ENCODE measurements at places on chromosomes 7 and 10.

GRCh38 chr10:96450529-96451207, 63.1 kb downstream of the TLL2 start:
- DNase-seq, result no peak

GRCh38 chr10:59700709-59701108, 8.9 kb downstream of the SLC16A9 start:
- DNase-seq, result no peak

DNA sequence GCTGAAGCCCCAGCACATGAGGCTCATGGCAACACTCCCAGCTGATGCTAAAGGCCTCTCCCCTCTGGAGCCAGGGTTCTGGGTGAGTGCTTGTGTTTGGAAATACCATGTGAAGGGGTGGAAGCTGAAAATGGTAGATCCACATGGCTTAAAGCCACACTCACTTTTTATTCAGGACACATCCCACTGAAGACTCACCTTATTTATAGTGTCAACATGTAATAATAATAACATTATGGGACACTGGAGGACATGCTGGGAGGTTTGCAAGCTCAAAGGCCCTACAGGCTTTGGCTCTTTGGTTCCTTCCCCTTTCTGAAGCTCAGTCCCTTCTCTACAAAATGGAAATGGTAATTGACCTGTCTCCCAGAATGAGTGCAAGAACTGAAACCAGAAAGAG, 318.0 kb downstream of the GRID1 start:
- no peak for DNase-seq

DNA sequence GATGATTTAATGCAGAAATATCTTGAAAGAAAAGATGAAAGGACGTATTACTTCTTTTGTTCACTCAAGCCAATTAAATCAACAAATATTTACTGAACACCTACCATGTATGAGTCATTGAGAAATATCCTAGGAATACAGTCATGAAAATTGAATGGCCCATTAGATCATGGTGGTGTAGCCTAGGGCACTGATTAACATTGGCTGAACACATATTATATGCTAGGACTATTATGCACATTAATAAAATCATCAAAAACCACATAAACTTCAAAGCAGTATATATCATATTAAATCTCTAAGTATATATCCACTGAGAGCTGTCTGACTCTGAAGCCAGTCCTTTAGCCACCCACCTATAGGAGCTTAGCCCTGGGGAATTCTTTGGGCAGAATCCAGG, 41.8 kb downstream of the FAM204A start:
- DNase-seq, result no peak

GRCh38 chr7:86929293-86930109, 130.0 kb downstream of the ELAPOR2 start:
- no peak for DNase-seq

DNA sequence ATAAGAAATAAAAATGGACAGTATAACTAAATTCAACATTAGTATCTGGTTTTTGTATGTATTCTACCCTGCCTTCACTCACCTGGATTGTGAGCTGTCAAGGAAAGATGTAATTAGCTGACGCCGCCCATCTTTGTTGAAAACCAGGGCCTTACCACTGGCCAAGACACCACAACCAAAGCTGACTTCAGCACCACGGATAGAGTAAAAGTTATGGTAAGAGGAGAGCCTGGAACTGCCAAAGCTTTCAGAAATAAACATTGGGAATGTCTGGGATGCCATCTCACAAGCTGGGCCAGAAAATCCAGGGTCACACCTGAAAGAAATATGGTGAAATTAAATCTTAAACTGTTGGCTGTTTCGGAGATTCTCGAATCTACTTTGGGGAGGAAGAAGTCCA, 190.1 kb upstream of the SLC26A5 start:
- no peak for DNase-seq

GRCh38 chr7:21782996-21783395, 162.7 kb downstream of the CDCA7L start:
- no peak for DNase-seq

DNA sequence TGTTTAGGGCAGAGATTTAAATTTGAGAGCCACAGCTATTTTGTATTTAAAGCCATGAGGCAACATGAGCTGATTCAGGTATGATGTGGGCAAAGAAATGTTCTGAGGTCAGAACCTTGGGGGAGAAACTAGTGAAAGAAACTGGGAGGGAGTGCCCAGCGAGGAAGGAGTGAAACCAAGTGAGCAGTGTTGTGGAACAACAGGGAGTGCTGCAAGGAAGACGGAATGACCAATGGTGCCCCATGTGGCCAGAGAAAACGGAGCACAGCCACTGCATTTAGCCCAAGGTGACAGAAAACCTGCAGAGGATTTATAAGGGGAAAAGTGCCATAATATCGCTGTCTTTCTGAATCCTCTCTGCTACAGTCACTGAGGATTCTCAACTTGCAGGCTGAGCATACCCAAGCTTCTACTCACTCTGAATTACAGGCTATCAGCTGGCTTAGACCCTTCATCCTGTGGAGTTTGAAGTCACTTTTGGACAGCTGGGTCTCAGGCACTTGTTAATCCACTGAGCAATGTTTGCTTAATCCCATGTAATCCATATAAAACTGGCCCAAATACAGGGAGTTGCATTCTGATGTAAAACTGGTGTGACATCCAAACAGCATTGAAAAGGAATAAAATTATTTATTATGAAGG, 777.3 kb downstream of the CCSER2 start:
- DNase-seq, result no peak

DNA sequence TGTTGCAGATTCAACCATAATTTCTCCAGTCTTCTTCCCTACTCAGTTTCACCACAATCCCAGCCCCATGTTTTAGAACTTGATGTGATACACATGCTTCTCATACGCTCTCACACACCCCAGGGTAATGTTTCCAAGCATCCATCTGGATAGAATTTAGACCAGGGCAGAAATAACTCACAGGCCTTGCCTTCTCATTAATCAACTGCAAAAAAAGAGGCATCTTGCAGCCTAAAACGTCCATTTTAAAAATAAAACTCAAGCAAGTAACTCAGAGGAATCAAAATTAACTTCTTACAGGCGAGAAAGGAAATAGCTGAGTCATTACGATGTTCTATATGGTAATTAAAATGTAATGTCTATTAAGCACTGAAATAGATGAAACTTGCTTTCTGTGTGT, 127.2 kb upstream of the RSU1 start:
- DNase-seq, result no peak

DNA sequence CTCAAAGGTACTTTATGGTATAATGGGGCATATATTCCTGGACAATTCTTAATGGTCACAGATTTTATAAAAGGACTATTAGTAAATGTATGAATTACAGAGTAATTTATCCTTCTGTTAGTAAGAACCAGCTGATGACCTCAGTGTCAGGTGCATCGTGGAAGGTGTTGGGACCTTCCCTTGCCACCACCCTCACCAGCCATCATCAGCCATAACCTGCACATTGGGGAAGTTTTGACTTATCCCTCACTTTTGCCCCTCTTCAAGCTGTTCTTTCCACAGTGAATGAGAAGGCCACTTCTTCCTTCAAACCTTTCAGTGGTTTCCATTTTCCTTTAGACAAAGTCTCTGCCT, 52.2 kb downstream of the FIGNL1 start:
- no peak for DNase-seq

DNA sequence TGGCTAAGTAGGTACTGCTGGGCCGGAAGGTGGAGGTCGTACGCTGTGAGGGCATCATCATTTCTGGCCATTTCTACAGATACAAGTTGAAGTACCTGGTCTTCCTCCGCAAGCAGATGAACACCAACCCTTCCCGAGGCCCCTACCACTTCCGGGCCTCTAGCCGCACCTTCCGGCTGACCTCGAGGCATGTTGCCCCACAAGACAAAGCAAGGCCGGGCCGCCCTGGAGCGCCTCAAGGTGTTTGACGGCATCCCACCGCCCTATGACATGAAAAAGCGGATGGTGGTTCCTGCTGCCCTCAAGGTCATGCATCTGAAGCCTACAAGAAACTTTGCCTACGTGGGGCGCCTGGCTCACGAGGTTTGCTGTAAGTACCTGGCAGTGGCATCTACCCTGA, 56.8 kb downstream of the ATXN7L1 start:
- DNase-seq, result no peak

DNA sequence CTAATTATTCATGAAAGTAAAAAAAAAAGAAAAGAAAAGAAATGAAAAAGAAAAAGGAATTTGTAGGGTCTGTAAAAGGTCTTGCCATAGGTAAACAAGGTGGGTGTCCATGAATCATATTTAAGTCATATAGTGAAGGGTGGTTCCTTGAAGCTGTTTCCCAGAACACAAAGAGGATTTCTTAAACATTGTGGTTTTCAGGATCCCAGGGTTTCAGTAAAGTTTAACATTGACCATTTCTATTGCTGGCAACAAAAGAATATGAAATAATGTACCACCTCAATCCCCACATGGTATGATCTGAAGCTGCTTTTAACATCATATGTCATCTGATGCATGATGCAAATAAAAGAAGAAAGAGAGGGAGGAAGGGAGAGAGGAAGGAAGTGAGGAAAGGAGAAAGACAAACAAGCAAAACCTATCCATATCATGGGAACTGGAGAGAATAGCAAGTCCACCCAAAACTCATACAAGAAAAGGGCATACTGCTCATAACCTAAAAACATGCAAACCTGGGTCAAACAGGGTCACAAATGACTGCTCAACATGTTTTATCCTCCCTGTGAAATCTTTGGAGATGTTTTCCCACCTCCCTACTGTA, 663.5 kb downstream of the SORCS1 start:
- no peak for DNase-seq

DNA sequence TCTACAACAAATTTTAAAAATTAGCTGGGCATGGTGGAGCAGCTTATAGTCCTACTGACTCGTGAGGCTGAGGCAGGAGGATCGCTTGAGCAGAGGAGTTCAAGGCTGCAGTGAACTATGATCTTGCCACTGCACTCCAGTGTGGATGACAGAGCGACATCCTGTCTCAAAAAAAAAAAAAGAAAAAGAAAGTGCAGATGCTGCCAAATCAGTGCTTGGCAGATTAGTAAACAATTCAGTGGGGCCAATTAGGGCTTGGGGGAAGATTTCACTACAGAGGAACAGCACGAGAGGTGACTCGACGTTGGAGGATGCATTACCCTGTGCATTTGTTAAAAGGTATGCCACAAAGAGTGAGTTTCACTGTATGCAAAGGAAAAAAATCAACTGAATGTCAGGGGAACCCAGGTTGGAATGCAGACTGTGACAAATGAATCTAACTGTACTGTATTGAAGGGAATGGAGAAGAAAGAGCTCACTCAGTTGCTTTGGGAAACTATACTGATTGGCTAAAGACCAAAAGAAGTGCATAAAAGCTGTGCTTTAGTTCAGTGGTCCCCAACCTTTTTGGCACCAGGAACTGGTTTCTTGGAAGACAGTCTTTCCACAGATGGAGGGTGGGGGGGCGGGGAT, 31.6 kb downstream of the GARIN1A start:
- no peak for DNase-seq

DNA sequence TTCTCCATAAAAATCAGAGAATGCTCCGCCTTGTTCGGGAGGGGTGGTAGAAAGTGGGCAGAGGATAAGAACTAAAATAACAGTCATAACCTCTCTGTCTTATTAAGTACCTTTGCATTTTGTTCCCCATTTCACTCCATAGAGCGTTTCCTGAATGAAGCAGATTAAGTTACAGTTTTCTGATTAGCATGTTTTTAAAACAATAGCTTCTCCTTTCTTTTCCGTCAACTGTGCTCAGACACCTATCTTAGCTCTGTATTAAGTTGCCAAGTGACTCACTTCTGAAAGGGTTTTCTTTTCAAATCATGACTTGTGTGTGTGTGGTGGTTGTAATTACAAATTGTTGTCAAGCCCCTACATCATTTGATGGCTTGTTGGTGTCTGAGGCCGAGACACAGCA, 1.4 kb downstream of the HABP2 start:
- DNase-seq, result no peak

- no peak for DNase-seq
These were observed 777 bp downstream of the BICC1 start for GRCh38 chr10:58513188-58514110.

- no peak for DNase-seq
These were observed 135.0 kb downstream of the ACTR3B start for GRCh38 chr7:152894295-152895170.

Measured in activated CD4-positive, alpha-beta T cell treated with anti-CD3 and anti-CD28 coated beads, Interleukin-2, amount 50 U/mL, for 1 hour (primary cell).